ENCODE measurements at places on chromosomes 1 and 21.

GRCh38 chr1:159927849-159928431, 2.6 kb upstream of the TAGLN2 start:
- DNase-seq, result no peak

- no peak for DNase-seq
Observed at GRCh38 chr1:228070173-228070572, 12.3 kb upstream of the ARF1 start.

GRCh38 chr1:150372580-150372979, 8.6 kb downstream of the RPRD2 start:
- DNase-seq, result no peak

- no peak for DNase-seq
Observed at GRCh38 chr1:76289692-76290091, 215.1 kb downstream of the ST6GALNAC3 start.

GRCh38 chr1:101587741-101588140, 350.9 kb downstream of the S1PR1 start:
- no peak for DNase-seq

DNA sequence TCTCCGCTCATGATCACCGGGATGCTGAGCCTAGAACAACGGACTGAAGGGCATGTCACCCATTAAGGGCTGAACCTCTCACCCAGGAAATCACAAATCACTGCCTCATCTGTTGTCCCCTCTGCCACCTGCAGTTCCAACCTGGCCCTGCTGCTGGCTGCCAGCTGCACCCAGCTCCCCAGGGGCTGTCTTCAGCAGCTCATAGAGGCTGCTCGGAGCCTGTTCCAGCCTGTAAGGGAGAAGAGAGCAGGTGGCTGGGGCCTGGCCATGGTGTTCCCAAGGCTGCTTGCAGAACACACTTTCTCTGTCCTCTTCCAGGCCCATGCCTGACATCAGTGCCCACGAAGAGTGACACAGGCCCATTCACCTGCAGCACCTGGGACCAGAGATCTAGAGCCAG, 44.5 kb upstream of the DISP3 start:
- DNase-seq, result no peak

DNA sequence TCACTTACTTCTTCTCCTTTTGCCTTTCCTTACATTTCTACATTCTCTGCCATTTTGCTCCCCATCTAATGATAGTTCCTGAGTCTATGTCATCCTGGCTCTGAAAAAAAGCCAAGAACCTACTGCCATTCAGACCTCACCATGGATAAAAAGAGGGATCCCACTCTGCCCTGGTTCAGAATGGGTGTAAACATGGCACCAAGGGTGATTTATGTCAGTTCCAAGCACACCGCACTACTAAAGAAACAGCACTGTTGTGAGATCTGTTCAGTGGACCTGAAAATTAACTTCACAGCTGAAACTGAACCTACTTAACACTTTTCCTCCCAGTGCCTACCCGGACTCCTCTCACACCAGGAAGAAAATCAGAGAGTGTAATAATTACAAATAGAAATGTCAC, 72.3 kb upstream of the NTPCR start:
- DNase-seq, result no peak

GRCh38 chr1:111214884-111215283, 12.6 kb upstream of the CHI3L2 start:
- DNase-seq, result peak; percentile 56

DNA sequence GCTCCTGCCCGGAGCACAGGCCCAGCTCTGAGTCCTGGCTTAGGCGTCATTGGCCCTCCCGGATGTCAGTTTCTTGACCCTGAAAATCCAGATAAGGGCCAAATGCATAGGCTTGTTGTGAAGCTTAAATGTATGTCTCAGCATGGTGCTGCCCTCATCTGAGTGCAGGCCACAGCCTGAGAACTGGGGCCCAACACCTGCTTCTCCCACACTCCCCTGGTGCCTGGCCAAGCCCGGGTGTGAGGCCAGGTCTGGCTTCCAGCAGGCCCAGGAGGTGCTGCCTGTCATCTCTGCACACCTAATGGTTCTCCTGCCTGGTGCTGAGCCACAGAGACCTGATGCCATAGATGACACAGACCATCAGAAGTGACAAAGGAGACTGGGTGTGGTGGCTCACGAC, 14.0 kb downstream of the MX2 start:
- no peak for DNase-seq

DNA sequence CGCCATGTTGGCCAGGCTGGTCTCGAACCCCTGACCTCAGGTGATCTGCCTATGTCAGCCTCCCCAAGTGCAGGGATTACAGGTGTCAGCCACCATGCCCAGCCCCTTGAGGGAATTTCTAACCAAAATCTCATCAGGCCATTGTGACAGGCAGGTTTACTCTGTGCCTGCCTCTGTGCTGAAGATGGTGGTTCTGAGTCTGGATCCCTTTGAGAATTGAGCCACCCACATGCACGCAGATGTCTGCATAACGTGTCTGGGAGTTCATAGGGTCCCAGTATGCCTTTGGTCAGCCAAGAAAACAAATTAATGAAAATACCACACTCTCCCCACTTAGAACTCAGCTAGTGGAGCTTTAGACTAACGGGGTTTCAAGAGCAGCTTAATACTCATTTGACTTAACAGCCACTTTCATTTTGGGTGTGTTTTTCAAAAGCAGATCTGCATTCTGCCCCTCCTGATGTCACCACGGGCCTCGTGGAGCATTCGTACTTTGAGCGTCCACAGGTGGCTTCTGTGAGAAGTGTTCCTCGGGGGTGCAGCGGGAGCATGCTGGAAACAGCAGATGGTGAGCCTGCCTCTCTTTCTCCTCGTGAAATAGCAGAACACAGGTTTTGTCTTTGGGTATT, 45.3 kb downstream of the DIP2A start:
- no peak for DNase-seq

DNA sequence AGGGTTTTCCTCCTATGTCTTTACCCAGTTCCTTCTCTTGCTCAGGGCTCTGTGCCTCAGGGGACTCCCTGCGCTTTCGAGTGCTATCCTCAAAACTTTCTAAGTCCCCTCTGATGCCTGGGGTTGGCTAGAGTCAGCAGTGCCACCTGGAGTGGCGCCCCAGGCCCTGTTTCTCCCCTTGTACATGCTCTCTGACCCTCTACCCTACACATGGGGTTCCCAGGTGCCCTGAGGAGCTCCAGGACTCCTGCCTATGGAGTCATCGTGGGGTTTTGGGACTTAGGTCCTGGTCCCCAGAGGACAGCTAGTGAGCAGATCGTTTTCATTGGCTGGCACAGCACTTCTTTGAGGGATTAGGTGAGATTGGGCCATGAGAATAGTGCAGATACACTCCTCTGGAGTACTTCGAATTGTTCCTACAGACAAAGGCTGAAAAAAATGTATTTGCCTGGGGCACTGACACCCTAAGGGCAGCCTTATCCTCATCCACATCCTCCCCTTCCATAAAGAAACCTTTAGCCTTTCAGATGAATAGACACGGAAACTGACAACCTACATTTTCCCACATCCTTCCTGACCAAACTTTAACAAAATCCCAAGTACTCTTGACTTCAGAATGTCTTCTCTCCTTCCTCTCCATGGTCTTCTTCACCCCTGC, 41.5 kb downstream of the LGR6 start:
- no peak for DNase-seq

DNA sequence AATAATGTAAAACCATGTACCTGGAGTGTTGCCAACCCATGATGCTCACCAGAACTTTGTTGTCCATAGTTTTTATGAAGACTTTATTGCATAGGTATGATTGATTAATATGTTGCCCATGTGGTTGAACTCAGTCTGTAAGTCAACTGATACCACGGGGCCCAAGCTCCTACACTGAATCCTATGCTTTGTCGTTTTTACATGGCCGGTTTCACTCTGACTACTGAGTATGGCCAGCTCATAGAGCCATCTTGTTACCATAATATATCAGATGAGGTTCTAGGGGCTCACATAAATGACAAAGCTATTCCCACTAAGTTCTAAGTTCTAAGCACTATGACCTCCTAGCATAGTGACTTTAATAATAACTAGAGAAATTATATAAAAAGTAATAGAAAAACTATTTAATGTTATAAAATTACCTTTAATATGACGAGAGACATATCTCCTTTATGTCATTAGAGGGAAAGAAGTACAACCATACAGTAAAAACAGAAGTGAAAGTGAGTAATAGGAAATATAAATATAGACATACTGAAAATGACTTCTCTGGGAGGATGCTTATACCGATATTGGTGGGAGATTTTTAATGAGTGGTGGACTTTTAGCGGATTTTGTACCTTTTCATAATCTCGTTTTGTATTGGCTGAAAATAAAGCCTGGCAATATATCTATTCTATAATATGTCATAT, 983.4 kb upstream of the PRMT6 start:
- DNase-seq, result no peak

DNA sequence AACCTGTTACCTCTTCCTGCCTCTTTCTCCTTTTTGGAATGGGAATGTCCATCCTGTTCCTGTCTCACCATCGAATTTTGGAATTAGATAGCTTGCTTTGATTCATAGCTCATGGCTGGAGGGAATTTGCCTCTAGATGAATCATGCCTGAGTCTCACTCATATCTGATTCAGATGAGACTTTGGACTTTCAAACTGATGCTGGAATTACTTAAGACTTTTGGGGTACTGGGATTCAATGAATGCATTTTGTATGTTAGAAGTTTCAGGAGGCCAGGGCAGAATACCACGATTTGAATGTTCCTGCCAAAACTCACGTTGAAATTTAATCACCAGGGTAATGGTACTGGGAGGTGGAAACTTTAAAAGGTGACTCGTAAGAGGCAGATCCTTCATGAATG, 132.4 kb downstream of the DSCAM start:
- DNase-seq, result no peak

DNA sequence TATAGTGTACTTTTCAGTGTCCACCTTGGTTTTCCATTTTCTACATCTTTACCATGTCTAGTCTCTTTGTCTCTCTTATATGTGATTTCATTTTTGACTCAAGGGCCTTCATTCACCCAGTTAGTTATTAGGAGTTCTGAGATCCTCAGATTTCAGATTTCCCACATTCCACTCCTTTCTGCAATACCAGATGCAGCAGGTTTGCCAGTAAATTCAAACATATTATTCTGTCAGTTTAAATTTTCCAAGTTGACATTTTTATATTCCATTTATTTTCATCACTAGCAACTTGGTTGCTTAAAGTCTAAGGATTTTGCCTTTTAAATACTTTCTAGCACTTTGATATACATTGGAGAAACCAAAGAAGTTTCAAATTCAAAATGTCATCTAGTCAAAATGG, 42.4 kb downstream of the ABL2 start:
- no peak for DNase-seq

- DNase-seq, result no peak
Observed at GRCh38 chr1:104248385-104248784, 498.7 kb downstream of the AMY1C start.
